ENCODE measurements at places on chromosomes 1 and 21. TPM values are rescaled to one million over a fixed set of nuclear protein-coding genes. Genes with fewer than 3 reads are reported as not detected.

GRCh38 chr1:179599623-179600249 is 8.1 kb downstream of the TDRD5 start:
- no peak for DNase-seq

The E2F2 gene
- 0.06 TPM for total RNA-seq

The SMPDL3B gene
- 2.1 TPM for total RNA-seq

The OXCT2 gene
- 15.0 TPM for total RNA-seq

DNA sequence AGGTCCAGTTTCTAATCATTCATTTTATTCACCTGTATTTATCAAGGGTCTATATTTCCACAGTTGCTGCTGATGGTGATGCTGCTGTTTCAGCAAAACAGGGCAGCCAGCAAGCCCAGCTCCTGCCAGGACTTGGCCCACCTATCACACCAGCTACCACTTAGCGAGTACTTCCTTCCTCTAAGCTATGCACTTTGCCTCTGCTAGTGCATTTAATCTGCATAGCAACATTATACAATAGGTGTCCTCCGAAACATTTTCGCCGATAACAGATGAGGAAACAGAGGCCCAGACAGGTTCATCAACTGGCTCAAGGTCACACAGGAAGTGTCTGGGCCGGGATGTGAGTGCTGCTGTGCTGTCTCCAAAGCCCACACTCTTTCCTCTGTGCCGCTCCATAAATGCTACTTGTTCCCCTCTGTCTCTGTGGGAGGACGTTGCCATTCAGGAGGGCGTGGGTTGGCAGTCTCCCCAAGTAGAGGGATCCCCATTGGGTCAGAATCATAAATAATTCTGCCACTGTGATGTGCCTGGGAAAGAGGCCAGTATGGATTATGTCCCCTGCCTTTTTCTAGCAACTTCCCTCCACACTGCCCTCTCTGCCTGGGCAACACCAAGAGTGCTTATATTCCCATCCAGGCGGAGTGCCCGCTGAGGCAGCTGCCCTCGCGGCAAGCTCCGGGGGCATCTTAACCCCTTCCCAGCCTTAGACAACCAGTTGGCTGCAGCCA is 9.4 kb upstream of the PLEKHA6 start:
- no peak for DNase-seq

GRCh38 chr1:243818978-243819377 is 31.1 kb downstream of the AKT3 start:
- DNase-seq = no peak

The ST6GALNAC5 gene
- total RNA-seq = 0.39 TPM

- no peak for DNase-seq
These were observed 88.1 kb downstream of the GPATCH2 start for GRCh38 chr1:217542837-217543236.

GRCh38 chr1:19363536-19364152 is 51.5 kb downstream of the SLC66A1 start:
- DNase-seq = no peak

The OR10Z1 gene
- not detected for total RNA-seq

GRCh38 chr1:198175423-198176170 is 18.8 kb downstream of the NEK7 start:
- no peak for DNase-seq

DNA sequence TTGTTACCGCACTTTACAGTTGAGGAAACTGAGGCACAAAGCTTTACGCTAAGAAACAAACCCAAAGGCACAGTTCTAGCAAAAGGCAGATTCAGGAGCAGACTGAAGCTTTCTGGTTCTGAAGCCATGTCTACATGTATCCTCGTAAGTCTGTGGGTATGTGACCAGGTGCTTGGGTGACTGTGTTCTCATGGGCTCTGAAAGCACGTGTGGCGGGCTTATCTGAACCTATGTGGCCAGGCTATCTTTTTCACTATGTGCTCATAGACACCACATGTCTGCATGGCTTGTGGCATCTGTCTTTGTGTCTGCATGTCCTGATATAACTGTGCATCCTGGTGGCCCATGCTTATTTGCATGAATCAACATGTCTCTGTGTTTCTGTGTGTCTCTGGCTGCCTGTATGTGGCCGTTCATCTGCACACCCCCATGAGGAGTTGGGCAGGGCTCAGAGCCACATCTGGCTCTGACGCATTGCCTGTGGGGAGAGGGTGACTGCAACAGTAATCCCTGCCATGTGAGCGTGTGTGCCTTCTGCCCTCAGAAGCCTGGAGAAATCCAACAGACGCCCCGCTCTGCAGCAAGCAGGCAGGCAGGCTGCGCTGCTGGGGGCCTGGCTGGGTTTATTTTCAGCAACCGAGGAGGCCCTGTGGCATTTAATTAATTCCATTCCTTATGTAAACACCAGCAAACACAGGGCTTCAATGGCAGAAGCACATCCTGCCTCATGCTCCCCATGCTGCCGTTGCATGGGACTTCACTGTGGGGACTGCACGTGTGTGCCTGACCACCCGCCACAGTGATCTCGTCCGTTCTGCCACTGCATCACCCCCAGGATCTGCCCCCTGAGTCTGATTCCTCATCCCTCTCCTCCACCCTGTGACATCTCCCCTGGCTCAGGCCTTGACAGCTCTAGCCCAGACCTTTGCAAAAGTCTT is 115.4 kb downstream of the TRABD2B start:
- DNase-seq = peak; percentile 25

DNA sequence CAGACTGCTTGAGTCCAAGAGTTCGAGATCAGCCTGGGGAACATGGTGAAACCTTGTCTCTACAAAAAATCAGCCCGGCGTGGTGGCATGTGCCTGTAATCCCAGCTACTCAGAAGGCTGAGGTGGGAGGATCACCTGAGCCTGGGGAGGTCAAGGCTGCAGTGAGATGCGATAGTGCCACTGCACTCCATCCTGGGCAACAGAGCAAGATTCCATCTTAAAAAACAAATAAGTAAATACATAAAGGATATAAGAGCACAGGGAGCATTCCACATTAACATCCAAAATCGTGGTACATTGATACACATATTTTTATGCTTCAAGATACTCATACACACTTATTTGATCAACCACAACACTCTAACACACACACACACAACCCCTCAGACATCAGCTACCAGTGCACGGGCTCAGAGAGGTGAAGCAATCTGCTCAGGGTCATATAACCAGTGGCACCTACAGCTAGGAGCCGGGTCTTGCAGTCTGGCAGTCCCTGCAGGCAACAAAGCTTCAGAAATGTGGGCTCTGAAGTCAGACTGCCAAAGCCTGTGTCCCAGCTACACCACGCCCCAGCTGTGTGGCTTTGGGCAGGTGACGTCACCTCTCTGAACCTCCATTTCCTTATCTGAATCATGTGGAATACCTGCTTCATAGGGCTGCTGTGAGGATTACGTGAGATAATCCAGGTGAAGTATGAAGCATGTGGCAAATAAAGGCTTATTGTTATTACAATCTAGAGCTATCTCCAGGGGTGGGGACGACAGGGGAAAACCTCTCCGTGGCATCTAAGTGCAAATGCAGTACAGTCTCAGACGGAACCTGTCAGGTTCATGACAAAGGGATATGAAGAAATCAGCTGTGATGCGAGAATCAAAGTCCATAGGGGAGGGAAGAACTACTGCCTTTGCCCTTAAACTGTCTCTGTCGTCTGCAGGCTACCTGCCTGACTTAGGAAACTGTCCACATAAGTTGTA is 4.8 kb upstream of the CRYBG2 start:
- DNase-seq = no peak

GRCh38 chr1:43968348-43968948 is 1.4 kb upstream of the DPH2 start:
- DNase-seq = no peak

- DNase-seq = no peak
These were observed 8.7 kb downstream of the FGR start for GRCh38 chr1:27626031-27626935.

GRCh38 chr1:112296908-112297307 is 99.1 kb upstream of the CTTNBP2NL start:
- no peak for DNase-seq

- no peak for DNase-seq
These were observed 48.3 kb downstream of the LRRC38 start for GRCh38 chr1:13465515-13465914.

The CEP170 gene
- 44.3 TPM for total RNA-seq

DNA sequence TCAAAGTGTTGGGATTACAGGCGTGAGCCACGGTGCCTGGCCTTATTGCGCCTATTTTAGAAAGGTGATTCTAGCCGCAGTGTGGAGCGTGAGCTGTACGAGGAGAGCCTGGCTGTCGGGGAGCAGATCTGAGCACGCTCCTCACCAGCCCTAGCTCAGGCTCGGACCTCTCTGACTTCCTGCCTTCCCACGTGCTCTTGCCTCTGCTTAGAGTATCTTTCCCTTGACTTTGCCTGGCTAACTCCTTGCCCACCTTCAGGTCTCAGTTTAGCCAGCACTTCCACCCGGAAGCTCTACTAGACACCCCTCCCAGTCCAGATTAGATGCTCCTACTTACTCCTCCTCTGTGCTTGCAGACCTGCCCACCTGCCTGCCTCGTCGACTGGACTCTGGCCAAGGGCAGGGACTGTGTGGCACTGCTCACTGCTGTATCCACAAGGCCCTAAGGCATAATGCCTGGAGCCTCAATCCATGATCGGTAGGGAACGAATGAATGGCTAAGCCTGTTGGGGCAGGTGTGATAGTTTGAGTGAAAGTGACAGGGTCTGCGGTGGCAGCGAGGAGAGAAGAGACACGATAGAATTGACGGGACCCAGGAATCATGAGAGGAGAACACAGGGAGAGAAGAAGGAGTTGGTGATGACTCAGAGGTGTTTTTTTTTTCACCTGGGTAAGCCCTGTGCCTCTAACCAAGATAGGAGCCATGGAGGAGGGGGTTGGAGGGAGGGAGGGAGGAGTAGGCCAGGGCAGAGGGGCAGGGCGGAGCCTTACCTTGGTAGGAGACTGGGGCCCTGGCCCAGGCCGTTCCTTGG is 28.1 kb upstream of the WASF2 start:
- DNase-seq = no peak

- no peak for DNase-seq
These were observed 18.3 kb upstream of the HSPA13 start for GRCh38 chr21:14401217-14401616.

The SAMD11 gene
- total RNA-seq = 6.9 TPM

DNA sequence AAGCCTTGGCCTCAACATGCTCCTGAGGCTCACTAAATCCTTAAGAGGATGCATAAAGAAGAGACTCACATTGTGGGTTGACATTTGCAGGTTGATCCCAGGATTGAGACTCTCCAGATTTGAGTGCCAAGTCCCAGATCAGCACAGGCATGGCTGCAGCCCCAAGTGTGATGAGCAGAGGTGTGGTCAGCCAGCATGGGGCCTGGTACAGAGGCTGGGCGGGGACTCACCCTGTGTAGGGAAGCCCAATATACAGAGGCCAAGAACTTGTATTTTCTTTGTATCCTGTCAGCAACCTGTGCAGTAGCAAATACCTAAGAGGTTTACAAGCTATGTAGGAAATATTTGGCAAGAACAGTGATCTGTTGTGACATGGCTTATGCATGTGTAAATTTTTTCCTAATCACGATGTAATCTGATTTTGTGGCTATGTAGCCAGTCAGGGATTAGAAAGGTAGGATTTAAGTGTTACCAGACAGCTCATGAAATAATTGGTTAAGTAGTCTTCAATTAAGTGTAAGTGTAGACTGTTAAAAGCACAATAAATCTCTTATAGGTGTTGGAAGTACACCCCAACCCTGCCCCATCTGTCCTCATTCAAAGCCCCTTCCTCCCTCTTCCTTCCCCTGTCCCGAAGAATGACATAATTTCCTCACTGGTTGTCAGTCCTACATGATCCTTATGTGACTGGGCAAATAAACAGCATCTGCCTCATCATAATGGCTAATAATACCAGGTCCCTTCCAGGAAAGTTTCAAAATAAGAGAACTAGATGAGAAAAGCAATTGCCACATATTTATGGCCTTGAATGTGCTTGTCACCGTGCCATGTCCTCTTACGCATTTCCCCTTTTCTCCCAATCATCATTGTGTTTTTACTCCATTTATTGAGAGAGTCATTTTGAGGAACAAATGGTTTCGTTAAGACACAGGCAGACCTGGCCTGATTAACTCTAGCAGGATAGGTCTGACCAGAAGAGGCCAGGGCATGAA is 120.9 kb downstream of the HLX start:
- DNase-seq = peak; percentile 36

- DNase-seq = no peak
These were observed 26.4 kb downstream of the WLS start for GRCh38 chr1:68205794-68206358.

The SHISA4 gene
- 72.7 TPM for total RNA-seq

The FCRLA gene
- total RNA-seq = not detected

- no peak for DNase-seq
These were observed 5.4 kb downstream of the VPS45 start for GRCh38 chr1:150072959-150073358.

DNA sequence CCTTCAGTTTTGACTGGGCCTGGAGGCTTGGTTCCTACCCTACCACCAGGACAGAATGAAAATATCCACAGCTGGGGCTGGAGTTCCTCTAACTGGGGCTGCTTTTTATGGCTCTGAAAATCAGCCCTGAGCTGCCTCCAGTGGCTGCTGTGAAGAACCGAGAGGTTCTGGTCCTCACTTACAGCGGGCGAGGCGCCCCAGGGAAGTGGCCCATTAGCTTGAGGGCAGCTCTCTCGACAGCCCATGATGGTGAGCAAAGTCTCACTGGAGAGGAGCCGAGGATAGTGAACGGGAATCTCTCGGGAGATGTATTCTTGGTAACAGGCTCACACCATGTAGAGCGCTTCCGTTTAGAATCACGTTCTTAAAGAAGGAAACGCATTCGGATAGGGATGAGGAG is 459.7 kb downstream of the KIF26B start:
- DNase-seq = no peak

DNA sequence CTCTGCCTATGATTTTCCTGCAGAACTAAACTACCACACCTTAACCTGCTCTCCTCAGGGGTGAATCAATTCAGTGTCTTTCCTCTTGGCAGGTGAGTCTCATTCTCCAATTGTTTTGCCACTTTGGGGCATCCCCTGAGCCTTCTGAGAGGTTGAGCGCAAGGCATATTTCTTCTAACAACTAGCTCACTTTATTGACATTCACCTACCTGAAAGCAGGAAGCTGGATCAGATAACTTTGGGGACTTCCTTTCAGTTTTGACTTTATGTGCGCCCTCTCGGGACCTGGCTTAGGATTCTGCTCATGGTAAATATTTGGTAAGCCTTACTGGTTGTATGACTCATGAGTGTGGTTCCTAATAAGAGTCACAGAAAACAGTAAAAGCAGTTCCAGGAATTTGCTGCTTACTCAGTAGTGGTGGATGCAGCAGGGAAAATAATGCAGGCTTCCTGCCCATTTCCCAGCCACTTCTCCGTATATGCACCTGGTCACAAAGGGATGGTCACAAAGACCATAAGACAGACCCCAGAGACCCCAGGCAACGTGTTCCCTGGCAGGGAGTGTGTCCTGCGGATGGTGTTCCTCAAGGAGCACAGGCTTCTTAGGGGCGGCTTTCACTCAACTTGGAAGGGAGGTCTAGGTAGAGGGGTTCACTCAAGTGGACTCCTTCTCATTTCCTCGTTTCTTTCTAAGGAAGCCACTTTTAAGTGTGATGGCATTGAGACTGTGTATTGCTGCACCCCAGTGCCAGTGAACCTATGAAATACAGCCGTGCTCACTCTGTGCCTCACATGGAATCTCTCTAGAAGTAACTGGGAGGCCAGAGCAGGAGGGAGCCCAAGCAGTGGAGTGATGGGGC is 22.0 kb upstream of the BATF3 start:
- no peak for DNase-seq
